ENCODE measurements at places on chromosomes 4 and X.

DNA sequence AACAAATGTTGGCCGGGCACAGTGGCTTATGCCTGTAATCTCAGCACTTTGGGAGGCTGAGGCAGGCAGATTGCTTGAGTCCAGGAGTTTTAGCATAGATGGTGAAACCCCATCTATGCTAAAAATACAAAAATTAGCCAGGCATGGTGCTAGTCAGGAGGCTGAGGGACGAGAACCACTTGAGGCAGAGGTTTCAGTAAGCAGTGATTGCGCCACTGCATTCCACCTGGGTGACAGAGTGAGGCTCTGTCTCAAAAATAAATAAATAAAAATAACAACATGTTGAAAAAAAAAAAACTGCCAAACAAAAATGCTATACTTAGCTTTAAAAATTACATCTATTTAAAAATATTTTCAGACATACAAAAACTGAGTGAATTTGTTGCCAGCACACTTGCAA, 374.2 kb upstream of the SMIM31 start:
- no peak for DNase-seq

GRCh38 chr4:107559653-107560052, 160.4 kb downstream of the PAPSS1 start:
- DNase-seq, result no peak

DNA sequence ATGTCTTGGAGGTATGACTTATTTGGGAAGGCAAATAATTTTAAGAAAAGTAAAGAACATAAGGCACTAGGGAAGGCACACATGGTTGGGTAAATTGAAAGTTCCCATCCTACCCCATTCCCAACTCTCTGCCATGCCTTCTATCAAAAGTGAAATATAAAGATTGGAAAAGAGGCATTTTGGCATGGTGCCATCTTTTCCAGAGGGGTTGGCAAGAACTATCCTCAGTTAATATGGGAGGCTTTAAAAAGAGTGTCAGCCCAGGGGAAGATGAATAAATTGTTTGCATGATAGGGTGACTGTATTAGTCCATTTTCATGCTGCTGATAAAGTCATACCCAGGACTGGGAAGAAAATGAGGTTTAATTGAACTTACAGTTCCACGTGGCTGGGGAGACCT, 150.8 kb upstream of the BOD1L1 start:
- no peak for DNase-seq

GRCh38 chr4:39433878-39434492, 24.7 kb downstream of the RPL9 start:
- no peak for DNase-seq

- DNase-seq, result no peak
Measured at GRCh38 chr4:110310795-110311194, 112.4 kb upstream of the ELOVL6 start.

DNA sequence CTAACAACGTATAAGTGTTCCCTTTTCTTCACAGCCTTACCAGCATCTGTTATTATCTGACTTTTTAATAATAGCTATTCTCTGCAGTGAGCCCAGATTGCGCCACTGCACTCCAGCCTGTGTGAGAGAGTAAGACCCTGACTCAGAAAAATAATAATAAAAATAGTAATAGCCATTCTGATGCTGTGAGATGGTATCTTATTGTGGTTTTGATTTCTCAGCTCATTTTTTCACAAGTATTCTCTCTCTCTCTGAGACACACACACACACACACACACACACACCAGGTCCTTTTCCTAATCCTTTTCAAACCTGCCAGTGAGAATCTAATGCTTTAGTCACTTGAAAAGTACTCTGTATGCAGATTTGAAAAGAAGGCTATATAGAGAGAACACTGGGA, 89.8 kb downstream of the CHIC2 start:
- DNase-seq, result no peak

DNA sequence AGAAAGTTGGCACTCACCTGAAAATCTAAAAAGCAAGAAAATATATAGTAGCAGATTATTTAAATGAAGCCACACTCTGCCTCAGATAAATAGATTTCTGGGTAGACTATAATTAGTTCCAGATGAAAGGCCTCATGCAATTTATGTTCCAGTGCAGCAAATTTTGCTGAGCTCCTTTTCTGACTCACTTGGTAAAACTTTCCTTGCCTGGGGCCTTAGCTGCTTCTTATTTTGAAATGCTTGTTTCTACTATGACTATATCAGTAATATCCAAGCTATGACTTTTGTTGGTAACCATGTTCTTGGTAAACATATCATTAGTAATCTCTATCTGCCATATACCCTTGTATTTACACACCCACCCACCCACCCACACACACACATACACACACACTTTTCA, 961.8 kb downstream of the SH3BGRL start:
- DNase-seq, result no peak

GRCh38 chr4:17058916-17059741, 160.7 kb upstream of the LDB2 start:
- DNase-seq, result no peak

GRCh38 chr4:40550948-40551462, 78.7 kb downstream of the RBM47 start:
- DNase-seq, result no peak

DNA sequence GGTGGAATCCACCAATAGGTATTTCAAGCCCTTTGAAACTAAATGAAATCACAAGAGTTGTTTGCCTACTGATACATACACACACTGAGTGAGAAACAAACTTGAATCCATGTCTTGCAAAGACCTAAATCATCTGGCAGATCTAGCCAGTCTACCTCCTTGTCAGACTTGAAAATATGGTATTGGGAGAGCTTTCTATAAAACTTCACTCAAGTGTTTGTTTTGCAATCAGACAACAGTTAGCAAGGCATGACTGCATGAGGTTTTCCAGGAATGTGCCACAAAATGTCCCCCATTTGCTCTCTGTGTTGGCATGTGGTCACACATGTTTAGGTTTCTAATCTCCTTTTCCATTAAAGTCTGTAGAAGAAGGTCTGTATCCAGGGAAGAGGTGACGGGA, 52.4 kb downstream of the MAP3K15 start:
- no peak for DNase-seq

DNA sequence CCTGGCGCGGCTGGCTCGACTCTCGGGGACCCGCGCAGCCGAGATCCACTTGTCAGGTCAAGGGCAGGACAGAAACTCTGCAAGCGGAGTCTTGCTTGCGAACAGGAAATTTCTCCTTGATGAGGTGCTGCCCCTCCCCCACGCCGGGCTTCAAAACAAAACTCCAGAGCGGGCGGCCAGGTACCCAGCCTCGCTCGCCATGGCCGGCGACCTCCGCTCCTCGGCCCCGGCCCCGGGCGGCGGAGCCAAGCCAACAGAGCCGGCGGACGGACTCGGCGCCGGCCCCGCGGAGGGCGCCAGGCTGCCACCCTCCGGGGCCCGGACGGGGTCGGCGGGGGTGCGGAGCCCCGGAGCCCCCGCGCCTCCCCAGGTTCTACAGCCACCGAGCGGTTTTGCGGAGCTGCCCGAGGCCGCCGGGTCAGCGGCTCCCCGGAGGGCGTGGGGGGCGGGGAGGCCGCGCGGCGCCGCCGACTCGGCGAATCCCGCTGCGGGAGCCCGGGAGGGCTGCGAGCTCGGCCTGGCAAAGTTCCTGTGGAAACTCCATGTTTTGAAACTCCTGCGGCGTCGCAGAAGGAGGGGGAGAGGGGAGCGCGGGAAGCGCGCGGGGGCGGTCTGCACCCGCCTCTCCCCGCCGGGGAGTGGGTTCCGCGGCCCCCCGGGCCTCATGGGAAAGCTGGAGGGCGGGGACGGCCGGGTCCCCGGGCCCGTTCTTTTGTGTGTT, 11.7 kb upstream of the BCOR start:
- DNase-seq, result no peak

- no peak for DNase-seq
Measured at GRCh38 chr4:1232661-1233621, 16.0 kb downstream of the CTBP1 start.

- no peak for DNase-seq
Measured at GRCh38 chr4:113243312-113243711, 193.9 kb downstream of the ANK2 start.

DNA sequence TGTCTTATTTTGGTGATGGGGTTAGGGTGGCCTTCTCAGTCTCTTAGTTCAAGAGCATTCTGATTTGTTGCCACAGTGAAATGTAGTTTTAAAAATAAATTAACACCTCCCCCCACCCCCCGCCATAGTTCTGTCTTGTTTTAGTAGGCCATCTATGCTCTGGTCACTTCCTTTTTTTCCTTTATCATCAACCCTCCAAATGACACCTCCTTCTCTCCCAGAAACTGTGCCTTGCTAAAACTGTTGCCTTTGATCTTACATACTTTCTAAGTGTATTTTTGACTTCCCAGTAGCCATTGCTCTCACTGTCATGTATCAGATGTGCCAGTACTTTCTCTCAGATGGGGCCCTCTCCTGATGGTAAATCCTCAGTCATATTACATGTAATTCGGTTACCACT, 14.5 kb upstream of the NDUFC1 start:
- no peak for DNase-seq

DNA sequence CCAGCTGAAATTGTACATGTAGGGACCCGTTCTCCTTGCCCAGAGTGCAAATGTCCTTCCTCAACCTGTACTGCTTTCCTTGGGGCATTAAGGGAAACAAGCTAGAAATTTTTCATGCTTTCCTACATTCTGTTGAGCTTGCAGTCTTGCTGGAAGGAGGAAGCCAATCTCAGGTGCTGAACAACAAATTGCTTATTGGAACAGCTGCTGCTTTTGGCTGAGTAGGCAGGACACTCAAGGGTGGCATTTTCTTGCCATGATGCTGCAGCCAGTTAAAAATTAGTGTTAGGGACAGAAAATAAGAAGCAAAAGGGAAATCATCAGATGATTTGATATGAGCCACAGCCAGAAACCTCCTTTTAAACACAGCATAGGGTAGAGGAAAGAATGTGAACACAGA, 223.7 kb downstream of the QDPR start:
- no peak for DNase-seq

DNA sequence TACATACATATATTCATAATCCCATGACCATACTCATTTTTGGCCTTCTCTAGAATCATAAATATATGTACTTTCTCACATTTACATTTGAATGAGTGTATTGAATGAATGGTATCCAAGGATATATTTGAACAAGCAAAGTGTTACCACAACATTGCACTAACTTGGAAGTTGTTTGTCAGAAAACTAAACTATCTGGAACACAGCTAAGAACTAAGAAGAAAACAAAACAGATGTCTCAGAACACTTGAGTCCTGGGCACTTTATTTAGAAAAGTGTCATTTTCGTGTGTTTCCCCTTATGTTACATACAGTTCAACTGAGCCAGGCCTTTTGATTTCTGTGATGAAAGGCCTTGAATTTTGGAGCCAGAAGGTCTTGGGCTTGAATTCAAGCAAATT, 466.7 kb upstream of the FAT1 start:
- no peak for DNase-seq
